Calu3 (cell line): ENCODE measurements at places on chromosomes 6 and 20.

DNA sequence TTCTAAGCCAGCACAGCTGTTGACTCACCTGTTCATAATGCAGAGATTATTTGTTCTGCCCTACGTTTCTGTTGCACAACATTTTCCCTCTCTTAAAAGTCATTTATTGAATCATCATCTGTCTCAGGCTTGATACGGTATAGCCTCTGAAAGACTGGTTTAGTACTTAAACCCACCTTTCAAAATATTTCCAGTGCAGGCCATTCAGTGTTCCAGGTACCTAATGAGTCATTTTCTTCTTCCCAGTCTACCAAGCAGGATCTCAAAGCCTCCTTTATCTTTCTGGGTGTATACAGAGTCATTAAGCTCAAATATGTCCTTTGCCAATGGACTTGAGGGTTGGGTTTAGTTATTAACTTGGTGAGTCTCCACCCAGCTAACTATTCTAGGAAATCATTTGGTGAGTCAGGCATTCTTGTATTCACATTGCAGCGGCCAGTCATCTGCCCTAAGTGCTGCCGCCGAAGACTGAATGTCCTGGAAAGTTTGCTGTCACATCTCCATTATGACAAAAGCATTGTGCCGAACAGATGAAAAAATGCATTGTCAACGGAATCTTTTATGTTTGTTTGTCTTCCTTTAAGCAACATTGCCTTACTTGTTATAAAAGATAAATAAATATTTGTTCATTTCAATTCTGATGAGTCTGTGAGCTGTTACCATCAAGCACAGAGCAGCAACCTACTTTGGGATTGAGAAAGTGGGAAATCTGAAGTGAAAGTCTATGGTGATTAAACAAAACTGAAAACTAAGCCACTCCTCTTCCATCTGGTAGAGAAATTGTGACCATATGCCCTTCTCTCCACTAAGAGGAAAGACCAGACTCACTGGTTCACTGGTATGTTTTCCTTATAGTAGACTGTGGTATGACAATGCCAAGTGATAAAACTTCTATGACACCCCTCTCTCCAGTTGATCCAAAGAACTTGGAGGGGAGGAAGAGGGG lies 14.3 kb upstream of the FAM135A start:
- peak; percentile 79 for DNase-seq

DNA sequence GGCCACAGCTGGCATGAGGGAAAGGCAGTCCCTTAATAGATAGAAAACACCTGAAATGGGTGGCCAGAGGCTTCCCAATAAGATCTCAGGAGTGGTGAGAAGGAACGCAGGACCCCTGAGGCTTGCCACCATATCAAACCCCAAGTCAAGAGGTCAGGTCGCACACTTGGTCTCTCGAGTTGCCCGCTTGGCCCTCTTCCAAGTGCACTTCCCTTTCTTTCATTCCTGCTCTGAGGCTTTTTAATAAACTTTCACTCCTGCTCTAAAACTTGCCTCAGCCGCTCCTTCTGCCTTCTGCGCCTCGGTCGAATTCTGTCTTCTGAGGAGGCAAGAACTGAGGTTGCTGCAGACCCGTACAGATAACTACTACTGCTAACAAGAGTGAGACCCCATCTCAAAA lies 64.2 kb downstream of the SLC2A10 start:
- no peak for DNase-seq

GRCh38 chr6:219641-220198 lies 72.6 kb upstream of the DUSP22 start:
- DNase-seq = peak; percentile 17

GRCh38 chr20:46269372-46269771 lies 38.9 kb downstream of the CDH22 start:
- DNase-seq = no peak

DNA sequence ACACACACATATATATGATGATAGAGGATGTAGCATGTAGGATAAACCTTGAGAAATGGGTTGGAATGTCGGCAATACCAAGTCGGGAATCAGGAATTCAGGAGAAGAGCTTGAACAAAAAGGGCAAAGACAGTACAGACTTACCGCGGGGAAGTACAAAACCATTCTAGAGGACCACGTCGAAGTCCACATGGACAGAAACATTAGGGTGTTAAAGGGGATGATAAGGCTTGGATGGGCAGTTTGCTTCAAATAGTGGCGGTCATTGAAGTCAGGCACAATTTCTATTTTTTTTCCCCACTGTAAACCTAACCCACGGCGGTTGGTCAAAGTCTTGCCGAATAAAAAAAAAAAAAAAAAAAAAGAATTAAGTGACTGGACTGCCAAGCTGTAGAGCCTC lies 766 bp upstream of the NUS1 start:
- DNase-seq = no peak

GRCh38 chr6:21522797-21523456 lies 70.6 kb upstream of the SOX4 start:
- no peak for DNase-seq

GRCh38 chr6:157063176-157063905 lies 260.0 kb downstream of the TMEM242 start:
- no peak for DNase-seq

GRCh38 chr6:64679416-64679815 lies 1027.6 kb downstream of the EYS start:
- DNase-seq = no peak

DNA sequence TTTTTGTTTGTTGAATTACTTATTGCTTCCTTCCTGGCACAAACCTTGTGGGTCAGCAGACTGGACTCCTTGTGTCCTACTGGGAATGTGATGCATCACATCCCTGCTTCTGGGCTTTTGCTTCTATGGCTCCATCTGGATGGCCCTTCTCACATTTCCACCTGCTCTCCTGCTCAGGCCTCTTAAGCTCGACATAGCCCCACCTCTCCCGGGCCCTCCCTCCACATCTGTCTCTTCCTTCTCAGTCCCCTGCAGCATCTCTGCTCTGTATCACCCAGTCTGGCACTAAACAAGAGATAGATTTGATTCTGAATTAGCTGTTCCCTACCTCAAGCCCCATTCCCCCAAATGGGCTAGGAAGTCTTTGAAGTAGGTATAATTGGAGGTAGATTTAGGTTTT lies 356.8 kb downstream of the DHX35 start:
- DNase-seq = no peak

DNA sequence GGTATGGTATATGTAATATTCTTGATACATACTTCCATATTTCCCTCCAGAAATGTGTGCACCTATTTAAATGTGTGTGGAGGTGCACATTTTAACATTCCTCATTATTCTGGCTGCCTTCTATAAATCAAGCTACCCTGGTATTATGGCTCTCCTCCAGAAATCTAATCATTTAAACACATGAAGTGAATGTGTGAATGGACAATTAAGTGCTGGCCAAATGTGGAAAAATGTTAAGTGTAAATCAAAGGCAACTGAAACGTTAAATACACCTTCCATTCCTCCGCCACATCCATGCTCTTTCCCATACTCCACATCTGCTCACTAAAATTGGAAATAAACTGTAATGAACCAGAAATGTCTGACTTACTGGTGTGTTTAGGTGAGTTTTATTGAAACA lies 24.9 kb upstream of the ESR1 start:
- DNase-seq = no peak

GRCh38 chr6:143264986-143265764 lies 185.3 kb downstream of the ADAT2 start:
- no peak for DNase-seq

DNA sequence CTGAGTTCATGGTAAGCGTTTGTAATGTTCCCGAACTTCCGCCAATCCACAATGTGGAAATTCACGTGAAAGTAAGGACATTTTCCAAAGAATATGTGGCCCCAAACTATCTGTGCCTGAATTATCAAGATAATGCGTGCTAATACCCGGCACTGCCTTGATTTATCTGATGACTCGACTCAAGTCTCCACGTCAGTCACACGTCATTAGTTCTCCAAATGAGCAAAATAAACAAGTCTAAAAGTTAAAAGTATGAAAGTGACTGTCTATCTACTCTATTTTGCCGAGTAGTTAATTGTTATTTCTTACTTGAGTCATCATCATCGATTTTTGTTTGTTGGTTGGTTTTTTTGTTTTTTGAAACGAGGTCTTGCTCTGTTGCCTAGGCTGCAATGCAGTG lies 21.7 kb upstream of the FOXC1 start:
- no peak for DNase-seq

- no peak for DNase-seq
Measured at GRCh38 chr6:150370112-150370511, 1.3 kb downstream of the IYD start.

DNA sequence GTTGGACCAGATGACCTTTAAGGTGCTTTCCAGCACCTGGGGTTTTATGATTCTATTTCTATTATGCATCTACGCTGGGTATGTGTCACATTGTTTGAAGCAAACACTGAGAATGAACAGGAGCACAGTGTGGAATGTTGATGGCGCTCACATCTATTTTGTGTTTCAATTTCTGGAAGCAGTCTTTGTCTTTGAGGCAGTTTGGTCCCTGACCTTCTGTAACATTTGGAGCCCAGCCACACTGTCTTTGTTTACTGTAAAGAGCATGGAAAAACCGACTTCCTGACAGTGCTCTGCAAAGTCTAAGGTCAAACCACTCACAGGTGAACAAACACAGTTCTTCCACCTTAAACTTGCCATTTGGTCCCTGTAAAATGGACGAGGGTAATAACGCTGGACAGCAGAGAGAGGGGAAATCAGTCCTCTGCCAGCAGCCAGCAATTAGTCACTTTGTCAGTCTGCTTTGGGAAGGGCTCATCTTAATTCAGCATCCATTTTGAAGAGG lies 155.5 kb downstream of the PRL start:
- DNase-seq = peak; percentile 29

DNA sequence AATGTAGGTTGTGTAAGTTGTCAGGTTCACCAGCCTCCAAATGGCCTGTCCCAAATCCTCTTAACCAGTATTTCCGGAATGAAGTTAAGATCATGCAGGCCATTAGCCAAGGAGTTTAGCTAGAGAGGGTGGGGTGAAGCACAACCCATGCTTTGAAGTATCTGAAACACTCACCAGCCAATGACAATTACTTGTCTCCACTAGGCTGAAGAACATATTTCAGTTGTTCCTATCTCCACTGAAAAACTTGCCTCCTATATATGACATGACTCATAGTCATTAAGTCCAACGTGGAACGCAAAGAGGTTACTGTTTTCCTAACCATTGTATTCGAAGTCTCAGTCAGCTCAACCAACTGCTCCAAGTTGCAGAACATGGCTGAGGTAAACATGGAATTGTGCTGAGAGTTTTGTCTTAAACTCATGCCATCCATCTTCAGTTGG lies 37.4 kb upstream of the TNFAIP3 start:
- no peak for DNase-seq

DNA sequence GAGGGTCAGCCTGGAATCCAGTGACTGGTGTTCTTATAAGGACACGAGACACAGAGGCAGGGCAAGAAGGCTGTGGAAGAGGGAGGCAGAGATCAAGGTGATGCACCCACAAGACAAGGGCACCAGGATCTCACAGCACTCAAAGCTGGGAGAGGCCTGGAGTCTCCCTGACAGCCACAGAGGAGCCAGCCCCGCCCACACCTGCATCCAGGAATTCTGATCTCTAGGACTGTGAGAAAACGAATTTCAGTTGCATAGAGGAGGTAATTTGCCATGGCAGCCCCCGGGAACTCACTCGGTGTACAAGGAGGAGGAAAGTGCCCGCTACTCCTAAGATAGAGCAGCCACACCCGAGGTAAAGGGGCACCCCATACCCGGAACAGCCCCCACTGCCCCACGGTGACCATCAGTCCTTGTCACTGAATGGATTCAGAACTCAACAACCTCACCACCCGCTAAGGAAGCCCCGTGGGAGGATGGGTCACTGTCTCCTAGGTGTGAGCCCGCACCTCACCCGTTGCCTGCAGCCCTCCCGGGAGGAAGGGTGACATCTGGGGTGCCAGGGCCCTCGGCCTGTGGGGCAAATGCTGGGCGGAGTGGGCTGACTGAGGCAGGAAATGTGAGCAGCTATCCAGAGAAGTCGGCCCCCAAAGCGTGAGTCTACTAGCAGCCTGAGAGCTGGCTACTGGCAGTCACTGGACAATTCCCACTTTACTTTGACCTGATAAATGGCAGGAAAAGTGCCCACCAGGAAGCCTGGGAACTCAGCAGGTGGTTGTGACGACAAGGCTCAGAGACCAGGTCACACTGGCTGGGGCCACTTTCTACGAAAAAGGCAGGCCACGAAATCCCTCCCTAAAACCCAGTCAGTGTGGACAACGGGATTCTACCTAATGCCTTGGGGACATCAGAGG lies 22.4 kb downstream of the DLL1 start:
- DNase-seq = no peak

DNA sequence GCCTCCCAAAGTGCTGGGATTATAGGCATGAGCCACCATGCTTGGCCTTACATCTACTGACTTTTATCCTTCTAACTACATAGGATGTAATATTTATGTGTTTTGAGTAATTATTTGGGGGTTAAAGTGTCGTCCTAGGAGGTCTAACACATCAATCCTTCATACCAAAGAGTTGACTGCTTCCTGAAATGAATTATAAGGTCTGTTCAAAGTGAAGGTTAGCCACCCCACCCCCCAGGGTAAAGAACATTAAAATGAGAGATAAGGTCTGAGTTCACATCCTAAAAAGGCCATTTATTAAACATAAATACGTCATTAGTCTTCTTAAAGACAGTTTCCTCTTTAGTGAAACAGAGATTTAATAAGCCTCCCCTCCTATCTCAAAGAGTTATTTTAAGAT lies 33.8 kb downstream of the TNFAIP3 start:
- DNase-seq = no peak

- no peak for DNase-seq
Measured at GRCh38 chr20:51154708-51155690, 132.1 kb upstream of the KCNG1 start.

DNA sequence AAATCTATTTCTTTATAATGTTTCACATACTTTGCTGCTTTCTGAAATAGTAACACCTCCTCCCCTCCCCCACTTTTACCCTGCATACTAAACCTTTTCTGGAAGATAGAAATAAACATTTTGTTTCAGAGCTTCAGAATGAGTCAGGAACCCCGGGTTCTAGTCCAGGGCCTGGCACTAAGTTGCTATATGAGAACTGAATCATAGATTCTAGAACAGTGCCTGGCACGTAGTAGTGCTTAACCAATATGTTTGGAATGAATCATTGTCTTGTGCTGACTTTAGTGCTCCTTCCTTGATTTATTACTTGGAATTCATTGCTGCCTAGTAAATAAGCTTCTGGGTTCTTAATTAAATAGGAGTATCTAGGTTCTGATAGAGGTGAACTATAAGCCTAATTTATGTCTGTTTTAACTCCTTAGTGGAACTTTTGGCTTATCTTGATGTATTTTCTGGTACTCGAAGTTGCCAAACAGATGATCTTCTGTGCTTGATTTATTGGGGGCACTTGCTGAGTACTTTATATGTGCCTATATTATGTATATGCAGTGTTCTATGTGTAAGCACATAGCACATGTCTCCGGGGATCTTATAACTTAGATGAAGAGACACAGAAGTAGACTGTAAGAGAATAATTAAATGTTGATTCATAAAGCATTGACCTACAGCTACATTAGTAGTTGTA lies 18.6 kb downstream of the TAB2 start:
- DNase-seq = no peak

DNA sequence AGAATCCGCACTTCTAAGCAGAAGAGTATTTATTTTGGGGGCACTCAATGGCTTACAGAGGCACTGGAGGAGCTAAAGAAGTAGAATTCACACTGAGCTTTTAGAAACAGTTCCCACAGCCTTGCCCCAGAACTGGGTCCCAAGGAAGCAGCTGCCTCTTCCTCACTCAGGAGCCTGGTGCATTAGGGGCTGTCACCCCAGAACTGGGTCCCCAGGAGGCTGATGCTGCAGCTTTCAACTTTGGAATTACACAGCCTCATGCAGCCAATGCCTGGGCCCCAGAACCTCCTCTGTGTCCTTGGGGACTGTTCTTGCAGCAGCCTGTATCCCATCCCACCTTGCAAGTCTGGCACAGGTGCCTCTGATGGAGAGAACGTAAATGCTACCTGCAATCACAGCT lies 96.4 kb downstream of the DACT2 start:
- no peak for DNase-seq
